ENCODE measurements at places on chromosomes 12 and 14.

DNA sequence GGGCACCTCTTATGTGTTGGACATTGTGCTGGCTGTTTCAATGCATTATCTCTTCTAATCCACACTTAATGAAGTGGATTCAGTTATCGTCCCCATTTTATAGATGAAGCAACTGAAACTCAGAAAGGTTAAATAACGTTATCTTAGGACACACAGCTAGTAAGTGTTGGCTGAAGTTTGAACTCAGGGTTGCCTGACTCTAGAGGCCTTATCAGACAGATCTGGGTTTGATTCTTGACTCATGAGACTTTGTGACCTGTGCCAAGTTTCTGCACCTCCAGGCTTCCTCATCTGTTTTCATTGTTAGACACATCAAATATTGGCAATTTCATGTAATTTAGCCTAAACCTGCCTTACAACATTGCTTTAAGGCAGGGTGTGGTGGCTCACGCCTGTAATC lies 18.2 kb upstream of the IRF2BPL start:
- no peak for DNase-seq

GRCh38 chr12:109652233-109652976 lies 61.2 kb upstream of the FAM222A start:
- no peak for DNase-seq

DNA sequence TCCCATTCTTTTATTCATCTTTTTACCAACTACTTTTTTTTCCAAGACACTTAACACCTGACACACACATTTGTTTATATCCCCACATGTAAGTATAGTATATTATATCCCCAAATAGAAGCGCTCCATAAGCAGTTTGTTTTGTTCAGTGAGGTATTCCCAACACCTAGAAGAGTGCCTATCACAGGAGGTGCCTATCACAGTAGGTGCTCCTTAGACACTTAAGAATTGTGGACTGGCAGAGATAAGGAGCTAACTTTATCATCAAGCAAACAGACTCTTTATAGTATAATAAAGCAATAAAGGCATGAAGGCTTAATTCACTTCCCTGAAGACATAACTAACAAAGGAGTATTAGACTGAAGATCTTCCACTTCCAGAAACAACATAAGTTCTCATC lies 29.1 kb downstream of the OSBPL8 start:
- DNase-seq = no peak

- peak; percentile 53 for DNase-seq
These were observed 17.4 kb upstream of the B4GALNT3 start for GRCh38 chr12:442235-442884.

DNA sequence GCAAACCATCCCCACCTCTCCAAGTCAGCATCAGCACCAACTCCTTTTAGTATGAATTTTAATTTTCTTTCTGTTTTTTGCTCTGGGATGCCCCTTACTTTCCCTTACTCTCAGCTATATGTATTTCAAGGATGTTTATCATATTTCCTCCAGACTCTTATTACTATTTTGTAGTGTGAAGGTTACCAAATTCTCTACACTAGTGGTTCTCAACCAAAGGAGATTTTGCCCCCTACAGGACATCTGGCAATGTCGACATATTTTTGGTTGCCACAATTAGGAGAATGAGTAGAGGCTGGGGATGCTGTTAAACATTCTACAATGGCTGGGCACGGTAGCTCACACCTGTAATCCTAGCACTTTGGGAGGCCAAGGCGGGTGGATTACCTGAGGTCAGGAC lies 29.1 kb upstream of the SOS2 start:
- DNase-seq = peak; percentile 31

GRCh38 chr12:92155733-92156132 lies 10.1 kb upstream of the BTG1 start:
- no peak for DNase-seq

DNA sequence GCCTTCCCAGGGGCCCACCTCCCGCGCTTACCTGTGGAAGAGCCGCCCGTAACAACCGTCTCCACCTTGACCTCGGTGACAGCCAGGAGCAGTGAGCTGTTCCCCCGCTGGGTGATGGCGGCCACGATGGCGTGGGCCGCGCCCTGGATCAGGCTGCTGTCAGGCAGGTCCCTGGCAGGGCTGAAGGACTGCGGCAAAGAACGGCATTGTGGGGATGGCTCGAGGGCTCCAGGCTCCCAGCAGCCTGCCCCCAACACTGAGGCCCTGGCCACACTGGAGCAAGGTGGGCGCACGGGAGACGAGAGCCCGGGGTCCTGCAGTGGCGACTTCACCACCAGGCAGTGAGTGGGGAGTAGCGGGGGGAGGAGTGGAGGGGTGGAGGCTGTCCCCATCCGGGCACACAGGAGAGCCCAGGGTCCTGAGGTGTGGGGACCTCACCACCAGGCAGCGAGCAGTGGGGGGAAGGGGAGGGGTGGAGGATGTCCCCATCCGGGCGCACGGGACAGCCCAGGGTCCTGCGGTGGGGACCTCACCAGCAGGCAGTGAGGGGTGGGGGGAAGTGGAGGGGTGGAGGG lies 25.0 kb downstream of the JAG2 start:
- DNase-seq = no peak

- no peak for DNase-seq
These were observed 138.5 kb downstream of the MGAT4C start for GRCh38 chr12:86117711-86118110.

GRCh38 chr14:65101631-65102440 lies 481 bp downstream of the MAX start:
- peak; percentile 10 for DNase-seq

- peak; percentile 86 for DNase-seq
These were observed 674 bp downstream of the VDR start for GRCh38 chr12:47903927-47904712.

GRCh38 chr12:91874086-91874865 lies 271.4 kb downstream of the BTG1 start:
- DNase-seq = no peak

GRCh38 chr14:79426103-79426755 lies 785.1 kb downstream of the DIO2 start:
- DNase-seq = no peak

DNA sequence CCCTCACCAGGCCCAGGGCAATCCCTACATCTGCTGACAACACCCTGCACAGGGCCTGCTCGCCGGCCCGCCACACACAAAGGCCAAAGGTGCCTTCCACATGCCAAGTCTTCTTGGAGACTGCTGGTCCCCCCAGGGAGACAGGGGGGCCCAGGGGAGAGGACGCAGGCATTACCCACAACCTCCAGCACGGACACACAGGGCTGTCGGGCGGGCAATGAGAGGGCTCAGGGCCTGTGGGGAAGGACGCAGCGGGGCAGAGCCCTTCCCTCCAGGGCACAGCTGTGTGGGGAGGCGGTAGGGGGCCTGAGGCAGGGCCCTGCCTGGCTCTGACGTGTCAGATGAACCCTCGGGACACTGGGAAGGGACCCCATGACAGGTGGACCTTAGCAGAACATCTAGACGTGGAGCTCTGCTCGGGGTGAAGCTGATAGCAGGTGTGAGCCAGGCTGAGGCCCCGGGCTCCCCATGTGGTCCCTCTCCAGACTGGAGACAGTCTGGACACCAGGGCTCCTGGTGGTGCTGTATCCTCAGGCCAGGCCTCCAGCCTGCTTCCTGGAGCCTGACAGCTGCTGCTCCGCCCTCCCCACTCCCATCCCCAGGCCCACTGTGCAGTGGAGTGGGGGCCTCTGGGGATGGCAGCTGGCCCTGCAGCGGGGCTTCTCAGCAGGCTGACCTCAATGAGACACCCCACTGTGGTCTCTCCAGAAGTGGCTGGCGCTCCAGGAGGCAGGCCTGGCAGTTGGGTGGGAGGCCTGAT lies 31.6 kb upstream of the NUDT14 start:
- no peak for DNase-seq
